Vagina (tissue), 2 donors: ENCODE measurements at places on chromosomes 4 and X. TPM values are rescaled to one million over a fixed set of nuclear protein-coding genes. Genes with fewer than 3 reads are reported as not detected.

The TEX11 gene
- total RNA-seq: not detected

The IL1RAPL1 gene
- total RNA-seq: not detected

The DGKK gene
- total RNA-seq: 0.49 TPM

The CYLC1 gene
- total RNA-seq: not detected

The CT45A10 gene
- total RNA-seq: not detected

The CHRNA9 gene
- total RNA-seq: not detected

The SHROOM4 gene
- 10.1 TPM for total RNA-seq

The LEF1 gene
- total RNA-seq: 12.5 TPM

The FAM53A gene
- 13.8 TPM for total RNA-seq

The WNK3 gene
- 2.0 TPM for total RNA-seq

GRCh38 chr4:97238956-97239666 lies 904.2 kb downstream of the STPG2 start:
- no peak overlapping the region for H3K4me3 ChIP-seq
- no peaks in the 10 kb centered on the region for H3K36me3 ChIP-seq
- no peak overlapping the region for H3K27ac ChIP-seq
- DNase-seq: no peak
- H3K27me3 ChIP-seq: no peaks in the 10 kb centered on the region

- no peaks in the 10 kb centered on the region for H3K36me3 ChIP-seq
- peak overlapping the region; percentile 27 for H3K27ac ChIP-seq
- H3K27me3 ChIP-seq: no peaks in the 10 kb centered on the region
- H3K4me1 ChIP-seq: peaks cover 31% of the 10 kb centered on the region
- H3K4me3 ChIP-seq: no peak overlapping the region
Observed at GRCh38 chr4:41363384-41363981, 106.8 kb downstream of the UCHL1 start.

GRCh38 chrX:130728208-130728607 lies 174.8 kb downstream of the ENOX2 start:
- no peak overlapping the region for H3K4me3 ChIP-seq
- H3K4me1 ChIP-seq: no peaks in the 10 kb centered on the region
- no peaks in the 10 kb centered on the region for H3K27me3 ChIP-seq
- H3K27ac ChIP-seq: no peak overlapping the region

DNA sequence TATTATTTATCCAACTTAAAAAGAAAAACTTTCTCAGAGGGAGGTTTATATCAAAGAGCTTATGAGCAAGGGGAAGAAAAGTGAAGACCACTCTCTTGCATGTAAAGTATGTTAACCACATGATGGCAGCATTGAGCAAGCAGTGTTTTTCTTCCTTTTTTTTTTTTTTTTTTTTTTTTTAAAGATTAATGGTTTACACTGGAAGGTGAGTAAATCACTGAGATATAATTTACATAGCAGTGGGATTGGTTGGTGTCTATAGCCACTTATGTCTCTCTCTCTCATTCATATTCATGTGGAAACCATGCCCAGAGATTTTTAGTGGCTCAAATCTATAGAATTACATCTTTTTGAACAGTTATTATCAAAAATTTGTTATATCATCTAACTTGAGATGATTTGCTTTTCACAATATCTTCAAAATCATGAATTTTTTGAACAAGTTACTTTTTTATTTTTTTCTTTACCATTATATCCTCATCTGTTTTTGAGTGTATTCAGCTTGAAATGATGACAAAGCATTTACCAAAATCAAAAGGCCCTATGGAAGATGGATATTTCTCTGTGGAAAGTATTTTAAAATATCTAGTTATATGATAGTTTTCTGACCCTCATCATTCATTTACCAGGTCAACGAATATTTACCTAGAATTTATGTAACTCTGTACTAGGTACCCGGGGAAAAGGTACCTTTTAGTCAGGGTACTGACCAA lies 31.6 kb downstream of the MTHFD2L start:
- H3K36me3 ChIP-seq: no peaks in the 10 kb centered on the region
- H3K27ac ChIP-seq: no peak overlapping the region
- no peaks in the 10 kb centered on the region for H3K4me1 ChIP-seq
- no peak for DNase-seq

GRCh38 chr4:63393544-63393943 lies 1015.7 kb downstream of the TECRL start:
- H3K36me3 ChIP-seq: no peaks in the 10 kb centered on the region
- H3K27ac ChIP-seq: no peak overlapping the region
- no peaks in the 10 kb centered on the region for H3K27me3 ChIP-seq
- H3K4me1 ChIP-seq: no peaks in the 10 kb centered on the region
- H3K4me3 ChIP-seq: no peak overlapping the region

- no peak overlapping the region for H3K27ac ChIP-seq
- H3K27me3 ChIP-seq: peaks cover 3% of the 10 kb centered on the region
- no peak for DNase-seq
- H3K4me1 ChIP-seq: peaks cover 20% of the 10 kb centered on the region
- no peaks in the 10 kb centered on the region for H3K36me3 ChIP-seq
- no peak overlapping the region for H3K4me3 ChIP-seq
Observed at GRCh38 chrX:71102292-71102691, 4.2 kb downstream of the CXorf65 start.

DNA sequence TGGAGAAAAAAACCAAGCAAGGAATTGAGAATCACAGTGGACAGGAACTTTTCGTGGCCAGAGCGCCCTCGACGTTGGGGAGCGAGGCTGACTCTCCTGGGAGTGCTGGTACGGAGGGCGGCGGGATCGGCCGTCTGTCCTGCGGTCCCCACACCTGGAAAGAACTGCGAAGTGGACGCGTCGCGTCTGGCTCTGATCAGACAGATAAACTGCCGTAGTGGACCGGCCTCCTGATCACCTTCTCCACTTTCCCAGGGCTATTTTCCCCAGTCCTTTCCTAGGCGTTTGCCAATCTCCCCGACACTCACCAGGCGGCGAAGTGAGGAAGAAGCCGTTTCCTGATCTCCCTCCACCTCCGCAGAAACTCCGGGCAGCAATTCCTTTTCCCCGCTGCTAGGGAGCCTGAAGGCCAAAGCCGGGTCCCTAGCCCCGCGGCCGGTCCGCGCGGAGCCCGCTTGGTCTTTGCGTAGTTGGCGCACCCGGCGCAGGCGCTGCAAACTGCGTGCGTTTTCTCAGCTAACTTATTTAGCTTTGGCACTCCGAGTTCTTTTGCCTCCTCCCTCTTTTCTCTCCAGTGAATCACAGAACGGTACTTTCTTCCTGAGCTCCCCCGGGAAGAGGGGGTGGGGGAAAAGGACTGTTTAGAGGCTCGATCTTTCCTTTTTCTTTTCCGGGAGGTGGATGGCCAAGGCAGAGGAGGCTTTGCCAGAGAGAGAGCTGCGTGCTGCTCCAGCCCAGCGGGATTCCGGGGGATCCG lies at the start of gene ARSJ:
Gene ARSJ (minus strand): TSS at position 500 of the 757 bp plus-strand sequence. CDS start 813 bp downstream, outside the sequence.
- H3K36me3 ChIP-seq: no peaks in the 10 kb centered on the region
- H3K27me3 ChIP-seq: no peaks in the 10 kb centered on the region
- H3K4me3 ChIP-seq: peak within 1 kb of the TSS; percentile 72
- peak within 1 kb of the TSS; percentile 90 for H3K27ac ChIP-seq
- DNase-seq: no peak

GRCh38 chr4:2103843-2104547 lies 44.9 kb downstream of the NAT8L start:
- H3K4me3 ChIP-seq: no peak overlapping the region
- H3K27me3 ChIP-seq: no peaks in the 10 kb centered on the region
- H3K36me3 ChIP-seq: no peaks in the 10 kb centered on the region
- no peak overlapping the region for H3K27ac ChIP-seq
- DNase-seq: no peak
- no peaks in the 10 kb centered on the region for H3K4me1 ChIP-seq

DNA sequence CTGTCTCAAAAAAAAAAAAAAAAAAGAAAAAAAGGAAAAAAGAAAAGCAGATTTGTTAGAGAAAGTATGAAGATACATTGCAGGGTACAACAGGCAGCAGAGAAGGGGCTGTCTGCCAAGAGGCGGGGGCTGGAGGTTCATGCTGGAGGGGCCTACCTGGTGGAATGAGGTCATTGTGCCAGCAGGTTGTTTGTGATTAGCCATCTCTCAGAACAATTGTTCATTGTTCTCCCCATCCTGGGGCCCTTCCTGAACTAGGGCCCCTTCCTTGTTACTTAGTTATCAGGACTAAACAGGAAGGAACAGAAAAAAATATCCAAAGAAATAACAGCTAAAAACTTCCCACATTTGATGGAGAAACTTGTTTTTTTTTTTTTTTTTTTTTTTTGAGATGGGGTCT lies 14.0 kb upstream of the GPKOW start:
- H3K36me3 ChIP-seq: no peaks in the 10 kb centered on the region
- H3K4me1 ChIP-seq: no peaks in the 10 kb centered on the region
- no peak overlapping the region for H3K4me3 ChIP-seq
- no peaks in the 10 kb centered on the region for H3K27me3 ChIP-seq
- no peak for DNase-seq
- no peak overlapping the region for H3K27ac ChIP-seq

DNA sequence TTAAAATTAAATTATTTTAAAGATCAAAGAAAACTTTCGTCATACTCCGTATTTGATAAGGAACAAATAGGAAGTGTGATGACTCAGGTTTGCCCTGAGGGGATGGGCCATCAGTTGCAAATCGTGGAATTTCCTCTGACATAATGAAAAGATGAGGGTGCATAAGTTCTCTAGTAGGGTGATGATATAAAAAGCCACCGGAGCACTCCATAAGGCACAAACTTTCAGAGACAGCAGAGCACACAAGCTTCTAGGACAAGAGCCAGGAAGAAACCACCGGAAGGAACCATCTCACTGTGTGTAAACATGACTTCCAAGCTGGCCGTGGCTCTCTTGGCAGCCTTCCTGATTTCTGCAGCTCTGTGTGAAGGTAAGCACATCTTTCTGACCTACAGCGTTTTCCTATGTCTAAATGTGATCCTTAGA lies at the start of gene CXCL8:
Gene CXCL8 (plus strand): TSS at position 217 of the 426 bp plus-strand sequence. CDS start 90 bp downstream, at position 307.
- no peaks in the 10 kb centered on the region for H3K4me1 ChIP-seq
- no peak for DNase-seq
- H3K27ac ChIP-seq: no peak within 1 kb of the TSS
- H3K4me3 ChIP-seq: no peak within 1 kb of the TSS

GRCh38 chr4:125527681-125528080 lies 212.9 kb downstream of the FAT4 start:
- H3K36me3 ChIP-seq: no peaks in the 10 kb centered on the region
- H3K27ac ChIP-seq: no peak overlapping the region
- no peaks in the 10 kb centered on the region for H3K4me1 ChIP-seq
- no peaks in the 10 kb centered on the region for H3K27me3 ChIP-seq
- H3K4me3 ChIP-seq: no peak overlapping the region

DNA sequence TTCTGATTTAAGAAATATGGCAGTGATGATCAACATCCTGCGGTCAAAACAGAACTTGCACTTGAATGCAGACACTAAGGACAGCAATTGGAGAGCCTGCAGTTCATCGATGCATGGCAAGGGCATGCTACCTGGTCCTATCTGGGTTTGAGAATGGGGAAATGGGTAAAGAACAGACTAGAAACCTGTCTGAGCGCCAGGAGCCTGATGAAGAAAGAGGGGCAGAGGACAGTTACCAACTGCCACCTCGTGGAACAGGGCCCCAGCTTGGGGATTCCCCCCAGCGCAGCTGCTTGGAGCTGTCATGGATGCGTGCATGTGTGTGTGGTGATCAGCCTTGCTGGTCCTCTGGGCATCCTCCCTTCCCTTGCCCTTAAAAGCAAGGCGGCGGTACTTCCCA lies 30.2 kb upstream of the NKRF start:
- H3K27ac ChIP-seq: no peak overlapping the region
- no peaks in the 10 kb centered on the region for H3K36me3 ChIP-seq
- no peak overlapping the region for H3K4me3 ChIP-seq
- no peaks in the 10 kb centered on the region for H3K4me1 ChIP-seq
- no peaks in the 10 kb centered on the region for H3K27me3 ChIP-seq

- H3K36me3 ChIP-seq: no peaks in the 10 kb centered on the region
- no peak overlapping the region for H3K27ac ChIP-seq
- no peaks in the 10 kb centered on the region for H3K27me3 ChIP-seq
Observed at GRCh38 chr4:124974152-124974551, 261.6 kb upstream of the ANKRD50 start.

- DNase-seq: peak; percentile 52
- H3K4me3 ChIP-seq: no peak overlapping the region
- H3K36me3 ChIP-seq: no peaks in the 10 kb centered on the region
- no peaks in the 10 kb centered on the region for H3K4me1 ChIP-seq
- no peak overlapping the region for H3K27ac ChIP-seq
- H3K27me3 ChIP-seq: no peaks in the 10 kb centered on the region
Observed at GRCh38 chr4:5448221-5448620, 260.1 kb downstream of the EVC2 start.

DNA sequence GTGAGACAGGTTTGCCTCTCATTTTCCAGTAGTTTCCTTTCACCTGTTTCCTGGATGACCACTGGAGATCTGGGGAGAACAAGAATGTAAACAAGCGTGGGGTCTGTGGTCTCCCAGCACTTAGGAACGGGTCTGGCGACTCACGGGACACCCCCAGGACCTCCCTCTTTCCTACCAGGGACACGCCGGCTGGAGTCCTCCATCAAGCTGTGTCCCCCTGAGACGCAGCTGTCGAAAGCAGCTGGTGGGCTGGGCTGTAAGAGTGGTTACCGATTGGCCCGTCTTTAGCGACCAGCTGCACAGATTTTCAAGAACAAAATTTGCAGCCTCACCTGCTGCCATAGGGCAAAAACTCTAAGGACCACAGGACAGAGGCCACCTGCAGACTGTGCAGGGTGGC lies 11.9 kb downstream of the LRPAP1 start:
- no peaks in the 10 kb centered on the region for H3K4me1 ChIP-seq
- no peak for DNase-seq
- H3K27me3 ChIP-seq: no peaks in the 10 kb centered on the region
- H3K27ac ChIP-seq: no peak overlapping the region
- no peaks in the 10 kb centered on the region for H3K36me3 ChIP-seq
- no peak overlapping the region for H3K4me3 ChIP-seq

- H3K27me3 ChIP-seq: no peaks in the 10 kb centered on the region
- DNase-seq: no peak
- no peak overlapping the region for H3K27ac ChIP-seq
- H3K4me3 ChIP-seq: no peak overlapping the region
- H3K36me3 ChIP-seq: no peaks in the 10 kb centered on the region
- H3K4me1 ChIP-seq: no peaks in the 10 kb centered on the region
Observed at GRCh38 chrX:110384490-110384889, 25.8 kb downstream of the RTL9 start.

DNA sequence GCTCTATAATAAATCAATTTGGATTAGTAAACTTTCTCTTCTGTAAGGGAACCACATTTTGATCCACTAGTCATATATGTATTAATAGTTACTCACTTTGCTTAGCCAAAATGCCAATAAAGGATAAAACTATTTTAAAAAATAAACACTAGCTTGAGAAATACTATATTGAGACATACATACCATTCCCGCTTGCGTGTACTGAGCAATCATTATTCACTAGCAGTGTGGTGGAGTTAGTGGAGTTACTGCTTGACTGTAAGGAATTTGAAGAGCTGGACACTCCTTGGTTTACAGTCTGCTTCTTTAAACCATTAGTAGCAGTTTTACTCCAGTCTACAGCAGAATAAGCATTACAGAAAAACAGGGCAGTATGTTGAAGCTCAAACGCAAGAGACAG lies 10.8 kb upstream of the PHKA2 start:
- no peaks in the 10 kb centered on the region for H3K4me1 ChIP-seq
- H3K4me3 ChIP-seq: no peak overlapping the region
- H3K27ac ChIP-seq: no peak overlapping the region
- H3K27me3 ChIP-seq: no peaks in the 10 kb centered on the region
